Bone marrow (tissue), 2 donors: ENCODE measurements at places on chromosomes 6 and 20.

DNA sequence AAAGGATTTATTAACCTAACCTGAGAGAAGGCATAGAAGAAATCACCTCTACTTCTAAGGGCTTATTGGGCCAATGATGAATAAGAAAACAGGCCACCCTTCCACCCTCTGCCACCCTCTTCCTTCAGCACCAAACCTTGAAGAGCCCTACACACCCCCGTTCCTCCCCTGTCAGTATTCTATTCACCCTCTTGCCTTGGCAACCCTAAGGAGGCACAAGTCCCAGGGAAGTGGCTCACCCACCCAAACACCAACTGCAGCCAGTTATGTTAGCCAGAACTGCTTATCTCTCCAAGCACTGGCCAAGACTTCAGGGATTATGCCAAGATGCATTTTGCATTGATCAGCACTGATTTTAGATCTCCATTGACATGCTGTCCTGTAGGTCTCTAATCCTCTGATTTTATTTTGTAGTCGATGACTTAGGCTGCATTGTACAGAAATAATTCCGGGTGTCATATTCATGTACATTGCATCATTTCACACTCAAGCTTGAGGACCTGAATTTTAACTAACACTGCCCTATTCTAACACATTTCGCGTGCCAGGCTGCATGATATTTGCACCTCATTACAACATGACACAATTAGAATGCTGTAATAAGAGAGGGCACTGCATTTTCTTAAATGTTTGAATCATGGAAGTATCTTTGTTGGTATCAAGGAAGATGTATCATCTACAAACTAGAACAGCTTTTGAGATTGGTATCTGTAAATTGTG, 15.7 kb downstream of the CNKSR3 start:
- DNase-seq, result no peak

GRCh38 chr6:127120023-127120786, 1.7 kb downstream of the RSPO3 start:
- DNase-seq, result no peak

GRCh38 chr20:22471156-22471836, 113.1 kb downstream of the FOXA2 start:
- no peak for DNase-seq

- DNase-seq, result no peak
Measured at GRCh38 chr6:113668641-113669408, 188.3 kb upstream of the MARCKS start.

DNA sequence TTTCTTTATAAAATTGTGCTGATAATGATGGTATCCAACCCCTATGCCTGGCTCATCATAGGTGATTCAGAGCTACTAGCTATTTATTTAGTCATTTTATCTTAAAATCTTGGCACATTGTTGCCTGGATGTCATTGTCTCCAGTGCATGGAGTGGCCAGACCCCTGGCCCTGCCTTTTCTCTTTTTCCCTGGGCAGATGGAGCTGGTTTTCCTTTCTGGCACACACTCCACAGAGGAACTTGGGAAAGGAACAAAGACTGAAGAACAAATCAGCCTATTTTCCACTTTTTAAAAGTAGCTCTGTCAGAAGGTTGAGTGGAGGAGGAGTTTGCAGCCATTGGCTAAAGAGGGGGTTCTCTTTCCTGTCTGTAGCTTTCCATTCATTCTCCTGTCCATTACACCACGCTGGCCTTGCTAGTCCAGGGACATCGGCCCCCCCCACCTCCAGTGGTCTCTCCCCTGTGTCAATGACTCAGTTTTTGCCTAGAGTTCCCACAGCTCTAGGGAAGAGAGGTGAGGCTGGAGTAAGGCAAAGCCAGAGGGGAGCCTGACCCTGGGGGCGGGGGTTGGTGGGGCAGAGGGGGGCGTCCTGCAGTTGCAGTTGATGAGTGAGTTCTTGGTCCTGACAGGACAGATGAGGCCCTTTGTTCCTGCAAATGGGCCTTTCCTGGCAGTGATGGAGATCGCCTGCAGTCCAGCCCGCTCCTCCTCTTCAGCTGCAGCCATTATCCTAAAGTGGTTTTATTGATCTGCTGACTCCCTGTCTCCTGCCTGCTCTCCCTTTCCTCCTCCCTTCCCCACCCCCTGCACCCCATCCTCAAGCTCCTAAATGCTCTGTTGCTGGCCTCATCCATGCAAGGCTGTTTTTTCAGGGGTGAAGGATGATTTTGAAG, 774.5 kb downstream of the DHX35 start:
- DNase-seq, result no peak

- no peak for DNase-seq
Measured at GRCh38 chr20:53828088-53828681, 234.5 kb upstream of the ZNF217 start.

- DNase-seq, result no peak
Measured at GRCh38 chr6:28922004-28922820, 1.6 kb downstream of the TRIM27 start.

DNA sequence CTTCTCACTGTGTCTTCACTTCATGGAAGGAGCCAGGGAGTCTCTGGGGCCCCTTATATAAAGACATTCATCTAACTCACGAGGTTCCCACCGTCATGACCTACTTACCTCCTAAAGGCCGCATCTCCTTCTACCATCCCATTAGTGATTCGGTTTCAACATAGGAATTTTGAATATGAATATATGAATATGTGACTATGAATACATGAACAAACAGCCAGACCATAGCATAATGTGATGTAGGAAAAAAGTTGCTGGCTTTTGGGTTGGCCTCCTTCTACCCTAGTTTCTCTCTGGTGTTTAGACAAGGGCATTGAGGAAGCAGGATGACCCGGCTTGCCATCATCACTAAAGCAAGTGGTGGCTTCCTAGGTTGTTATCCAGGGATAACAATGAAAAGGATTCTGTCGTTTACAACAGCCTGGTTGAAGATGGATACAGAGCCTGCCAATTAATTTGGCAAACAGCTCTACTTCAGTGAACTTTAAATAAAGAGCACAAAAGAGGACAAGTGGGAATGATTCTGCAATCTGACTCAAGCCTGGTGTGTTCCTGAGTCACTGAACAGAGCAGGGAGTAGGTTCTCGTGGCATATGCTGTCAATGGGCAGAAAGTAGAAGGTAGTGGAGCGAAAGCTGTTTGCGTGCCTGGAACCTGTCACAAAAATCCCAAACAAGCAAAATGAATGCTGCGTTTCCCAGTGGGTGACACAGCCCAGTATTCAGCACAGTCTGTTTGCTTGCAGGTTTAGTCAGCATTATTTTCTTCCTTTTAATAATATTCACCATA, 44.0 kb upstream of the DOK5 start:
- DNase-seq, result no peak

- DNase-seq, result no peak
Measured at GRCh38 chr20:62374331-62375152, 7.4 kb upstream of the LAMA5 start.

DNA sequence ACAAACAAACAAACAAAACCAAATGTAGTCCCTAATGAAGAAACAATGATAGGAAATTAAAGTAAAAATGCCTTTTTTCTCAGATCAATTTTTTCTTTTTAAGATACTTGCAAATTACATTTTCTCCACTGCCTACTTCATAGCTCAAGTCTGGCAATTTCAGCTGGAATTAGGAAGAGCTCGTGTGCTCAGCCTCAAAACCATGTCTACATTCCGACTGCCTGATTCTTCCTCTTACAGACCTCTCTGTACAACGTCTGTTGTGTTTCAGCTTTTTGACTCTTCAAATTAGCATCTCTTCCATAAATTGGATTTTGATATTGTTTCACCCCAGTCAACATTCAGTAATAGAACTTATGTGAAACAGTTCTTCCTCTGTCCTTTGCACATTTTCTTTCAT, 9.3 kb upstream of the EDN1 start:
- no peak for DNase-seq

DNA sequence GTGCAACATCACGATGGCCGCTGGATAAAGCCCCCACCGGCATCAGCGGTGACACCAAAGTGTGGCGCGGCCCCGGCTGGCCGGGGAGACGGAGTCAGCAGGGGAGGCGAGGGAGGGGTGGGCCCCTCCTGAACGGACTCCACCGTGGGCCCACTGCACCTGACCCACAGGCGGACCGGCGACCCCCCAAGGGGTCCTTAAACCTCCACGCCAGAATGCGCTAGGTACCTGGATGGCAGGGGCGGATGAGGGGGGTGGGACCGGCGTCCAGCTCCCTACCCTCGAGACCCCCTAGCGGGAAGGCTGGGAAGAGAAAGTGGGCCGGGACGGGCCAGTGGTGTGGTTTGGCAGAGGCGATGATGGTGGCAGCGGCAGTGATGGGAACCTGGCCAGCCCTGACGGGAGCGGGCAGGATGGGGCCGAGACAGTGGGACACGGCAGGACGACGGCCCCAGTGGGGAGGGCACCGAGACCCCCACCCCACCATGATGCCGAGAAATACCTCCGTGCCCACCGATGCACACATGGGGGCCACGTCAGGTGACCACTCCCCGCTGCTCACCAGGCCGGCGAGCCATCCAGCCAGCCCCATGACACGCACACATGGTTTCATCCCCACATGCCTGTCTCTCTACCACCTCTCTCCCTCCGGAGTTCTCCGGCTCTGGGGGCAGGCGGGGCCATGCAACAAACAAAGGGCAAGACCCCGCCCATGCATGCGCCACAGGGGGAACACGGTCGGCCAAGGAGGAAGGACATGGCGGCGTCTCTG, 771.9 kb upstream of the DEFB115 start:
- DNase-seq, result no peak

GRCh38 chr20:63501818-63502670, 3.2 kb upstream of the EEF1A2 start:
- no peak for DNase-seq

DNA sequence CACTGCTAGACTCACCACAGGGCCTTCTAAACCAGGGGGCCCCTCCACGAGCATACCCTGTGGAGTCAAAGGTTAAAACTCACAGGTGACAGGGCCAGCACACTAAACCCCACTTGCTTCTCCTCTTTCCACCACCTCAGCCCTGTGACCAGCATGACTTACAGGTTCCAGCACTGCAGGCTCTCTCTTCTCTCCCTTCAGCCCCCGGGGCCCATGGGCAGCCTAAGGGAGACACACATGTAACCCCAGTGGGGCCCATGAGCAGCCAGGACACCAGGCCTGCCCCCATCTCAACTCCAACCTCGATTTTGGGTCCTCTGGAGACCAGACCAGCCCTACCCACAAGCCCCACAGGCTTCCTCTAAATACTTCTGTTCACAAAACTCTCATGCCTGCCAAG, 28.0 kb downstream of the HLA-DPB1 start:
- DNase-seq, result no peak

GRCh38 chr6:91341473-91341872, 754.6 kb upstream of the MAP3K7 start:
- DNase-seq, result no peak

DNA sequence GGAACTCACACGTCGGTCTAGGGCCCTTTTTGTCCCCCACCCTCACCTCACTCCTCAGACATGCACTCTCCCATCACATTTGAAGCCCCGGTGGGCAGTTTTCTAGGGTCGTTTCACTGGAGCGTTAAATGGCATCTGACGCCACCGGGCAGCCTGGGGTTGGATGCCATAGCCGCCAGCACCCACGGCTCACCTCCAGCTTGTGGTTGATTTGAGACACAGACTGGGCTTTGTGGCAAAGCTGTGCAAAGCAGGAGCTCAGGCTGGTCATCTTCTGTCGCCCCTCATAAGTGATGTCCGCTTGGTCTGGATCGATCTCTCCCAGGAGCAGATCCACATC, 530 bp downstream of the GOPC start:
- no peak for DNase-seq

DNA sequence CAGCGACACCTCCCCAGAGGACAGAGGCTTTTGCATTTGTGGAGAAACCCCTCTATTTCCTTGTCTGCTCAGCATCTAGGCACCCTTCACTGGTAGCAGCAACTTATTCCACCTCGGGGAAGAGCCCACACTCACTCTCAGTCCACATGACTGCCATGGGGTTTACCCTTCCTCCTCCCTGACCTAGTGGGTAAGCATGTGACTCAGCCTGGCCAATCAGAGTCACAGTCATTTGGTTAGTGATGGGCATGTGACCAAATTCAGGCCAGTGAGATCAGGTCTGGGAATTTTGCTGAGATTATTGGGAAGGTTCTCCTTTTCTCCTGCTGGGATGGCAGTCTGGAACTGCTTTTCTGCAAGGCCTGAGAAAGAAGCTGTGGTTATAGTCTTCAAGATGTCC, 145.7 kb upstream of the PHACTR3 start:
- DNase-seq, result no peak

GRCh38 chr6:12060780-12061609, 48.9 kb downstream of the HIVEP1 start:
- peak; percentile 42 for DNase-seq

- DNase-seq, result no peak
Measured at GRCh38 chr6:14275493-14275851, 157.9 kb downstream of the CD83 start.

DNA sequence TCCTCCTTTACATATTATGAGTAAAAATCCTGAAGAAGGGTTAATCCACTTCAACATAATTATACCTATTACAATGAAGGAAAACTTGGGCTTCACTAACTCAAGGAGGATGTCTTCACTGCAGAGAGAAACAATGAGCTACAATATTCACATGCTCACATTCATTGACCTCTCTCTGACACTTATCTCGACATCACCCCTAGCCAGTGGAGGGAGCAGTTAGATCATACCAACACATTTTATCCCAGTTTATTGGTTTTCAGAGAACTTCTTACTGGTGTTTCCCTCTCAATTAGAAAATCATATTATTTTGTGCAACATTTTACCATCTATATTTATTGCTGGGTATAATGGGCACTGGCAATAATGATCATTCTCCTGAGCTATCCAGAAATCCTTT, 646.5 kb downstream of the TENT5A start:
- no peak for DNase-seq

- no peak for DNase-seq
Measured at GRCh38 chr6:83735461-83735860, 26.6 kb upstream of the SNAP91 start.

DNA sequence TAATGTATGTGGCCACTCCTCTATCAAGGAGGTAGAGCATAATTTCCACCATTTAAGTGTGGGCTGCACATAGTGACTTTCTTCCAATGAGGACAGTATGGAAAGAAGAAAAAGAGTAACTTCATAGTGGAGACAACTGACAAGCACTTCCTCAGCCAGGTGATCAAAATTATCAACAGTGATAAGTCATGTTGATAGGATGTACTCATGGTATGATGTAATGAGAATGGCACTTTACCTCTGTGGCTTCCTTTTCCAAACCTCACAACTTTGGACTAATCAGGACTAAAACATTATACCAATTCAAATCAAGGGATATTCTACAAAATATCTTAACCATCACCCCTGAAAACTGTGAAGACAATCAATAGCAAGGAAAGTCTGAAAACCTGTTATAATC, 302.3 kb upstream of the CITED2 start:
- no peak for DNase-seq

DNA sequence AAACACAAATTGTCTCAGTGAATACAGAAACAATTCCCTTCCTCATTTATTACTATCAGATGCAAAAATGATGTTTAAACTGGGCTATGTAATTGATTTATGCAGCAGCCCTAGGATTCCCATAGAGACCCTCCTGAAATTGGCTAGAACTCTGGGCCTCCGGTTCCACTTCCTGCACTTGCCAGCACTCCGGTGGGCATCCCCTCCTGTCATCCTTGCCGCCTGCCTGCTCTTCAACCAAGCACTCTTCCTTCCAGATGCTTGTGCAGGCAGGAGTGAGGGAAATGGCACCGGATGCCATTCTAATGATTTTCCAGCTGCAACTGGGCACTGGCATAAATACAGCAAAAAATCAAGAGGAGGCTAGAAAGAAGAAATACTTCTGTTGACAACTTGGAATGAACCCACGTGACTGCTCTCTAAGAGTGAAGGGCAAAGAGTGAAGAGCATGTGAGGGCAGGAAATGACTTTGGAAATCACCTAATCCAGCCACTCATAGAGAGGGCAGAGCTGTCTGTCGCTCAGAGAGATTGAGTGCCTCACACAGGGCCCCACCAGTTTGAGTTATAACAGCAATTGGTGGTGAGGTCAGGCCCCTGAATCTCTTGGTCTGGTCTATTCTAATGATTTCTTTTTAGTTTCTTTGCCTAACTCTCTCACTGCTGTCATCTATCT, 3.7 kb upstream of the NEDD9 start:
- no peak for DNase-seq
